ENCODE measurements at places on chromosomes 4 and X.

- no peak for DNase-seq
These were observed at the start of gene CCDC160 for GRCh38 chrX:134236626-134237614. TSS of gene CCDC160 (plus strand) at chrX:134237182. CDS start at chrX:134244801, 7,619 bp downstream.

- DNase-seq = no peak
These were observed 30.2 kb downstream of the DYNLT3 start for GRCh38 chrX:37817176-37817575.

- DNase-seq = no peak
These were observed 319.1 kb downstream of the PCDH19 start for GRCh38 chrX:100090931-100091330.

DNA sequence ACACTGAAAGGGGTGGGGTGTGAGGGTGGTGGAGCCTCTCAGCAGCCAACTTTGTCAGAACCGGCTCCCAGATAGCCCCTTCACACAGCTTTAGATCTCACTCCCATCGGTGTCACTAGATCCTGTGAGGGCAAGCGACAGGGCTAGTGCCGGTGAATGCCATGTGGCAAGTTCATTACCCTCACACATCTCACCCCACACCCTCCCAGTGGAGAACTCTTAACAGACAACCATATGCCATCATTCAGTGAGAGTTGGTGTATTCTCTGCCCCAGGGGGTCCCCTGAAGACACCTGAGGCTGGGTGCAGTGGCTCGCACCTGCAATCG lies 15.3 kb downstream of the SEPTIN6 start:
- no peak for DNase-seq

- no peak for DNase-seq
These were observed 62.2 kb upstream of the TNIP3 start for GRCh38 chr4:121226362-121226761.

GRCh38 chr4:74056858-74057562 lies 18.5 kb upstream of the CXCL3 start:
- no peak for DNase-seq

DNA sequence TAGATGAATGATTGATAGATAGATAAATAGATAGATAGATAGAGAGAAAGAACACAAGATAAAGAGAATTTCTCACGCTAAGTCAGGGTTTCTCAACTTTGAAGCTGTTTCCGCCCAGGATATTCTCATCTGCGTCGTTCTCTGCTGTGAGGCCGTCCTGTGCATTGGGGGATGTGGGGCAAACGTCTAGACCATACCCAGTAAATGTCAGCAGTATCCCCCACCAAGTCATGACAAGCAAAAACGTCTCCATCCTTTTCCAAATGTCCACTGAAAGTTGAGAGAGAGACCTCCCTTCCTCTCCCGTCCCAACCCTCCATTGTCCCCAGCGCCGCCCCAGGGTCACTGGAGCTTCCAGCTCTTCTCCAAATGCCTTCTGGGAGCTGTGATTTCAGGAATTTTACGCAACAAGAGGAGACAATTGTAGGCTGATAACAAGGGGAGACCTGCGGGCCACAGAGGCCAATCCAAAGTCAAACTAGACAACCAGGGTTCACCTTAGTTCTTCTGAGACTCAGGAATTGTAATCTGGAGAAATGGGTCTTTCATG lies 8.9 kb upstream of the CRLF2 start:
- no peak for DNase-seq

GRCh38 chr4:72326692-72327632 lies 242.1 kb downstream of the ADAMTS3 start:
- DNase-seq = no peak

DNA sequence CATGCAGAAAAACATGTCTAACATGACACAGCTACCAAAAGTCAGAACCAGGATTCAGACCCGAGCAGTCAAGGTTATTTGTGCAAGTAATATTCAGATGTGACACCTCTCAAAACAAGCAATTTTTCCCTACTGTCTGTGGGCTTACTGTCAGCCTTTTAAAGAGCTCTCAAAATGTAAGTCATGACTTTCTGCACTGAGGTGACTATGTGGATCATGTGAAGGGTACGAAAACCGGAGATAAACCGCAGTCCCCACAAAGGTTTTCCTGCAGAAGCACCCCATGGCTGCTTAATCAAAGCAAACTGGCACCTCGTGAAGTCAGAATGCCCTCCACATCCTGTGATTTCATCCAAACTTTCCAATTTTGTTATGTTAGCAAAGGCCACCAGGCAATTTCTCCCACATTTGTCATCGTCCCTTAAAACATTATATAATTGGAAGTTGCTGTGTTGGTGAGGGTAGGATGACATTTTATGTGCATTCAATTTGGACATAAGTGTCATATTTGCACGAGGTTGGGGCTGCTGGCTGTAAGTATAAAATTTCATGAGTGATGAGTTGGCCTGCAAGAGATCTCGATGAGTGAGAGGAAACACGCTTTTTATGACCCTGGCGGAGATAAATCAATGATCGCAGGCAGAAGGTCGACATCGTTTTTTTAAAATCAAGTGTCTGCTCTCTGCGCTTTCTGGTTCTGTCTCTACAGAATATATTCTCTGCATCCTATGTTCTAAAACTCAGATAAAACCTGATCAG lies 161.2 kb downstream of the STK32B start:
- DNase-seq = no peak

GRCh38 chr4:136183513-136183912 lies 1348.8 kb downstream of the PCDH18 start:
- DNase-seq = no peak

- DNase-seq = no peak
These were observed 50.6 kb downstream of the QRFPR start for GRCh38 chr4:121330180-121330665.

DNA sequence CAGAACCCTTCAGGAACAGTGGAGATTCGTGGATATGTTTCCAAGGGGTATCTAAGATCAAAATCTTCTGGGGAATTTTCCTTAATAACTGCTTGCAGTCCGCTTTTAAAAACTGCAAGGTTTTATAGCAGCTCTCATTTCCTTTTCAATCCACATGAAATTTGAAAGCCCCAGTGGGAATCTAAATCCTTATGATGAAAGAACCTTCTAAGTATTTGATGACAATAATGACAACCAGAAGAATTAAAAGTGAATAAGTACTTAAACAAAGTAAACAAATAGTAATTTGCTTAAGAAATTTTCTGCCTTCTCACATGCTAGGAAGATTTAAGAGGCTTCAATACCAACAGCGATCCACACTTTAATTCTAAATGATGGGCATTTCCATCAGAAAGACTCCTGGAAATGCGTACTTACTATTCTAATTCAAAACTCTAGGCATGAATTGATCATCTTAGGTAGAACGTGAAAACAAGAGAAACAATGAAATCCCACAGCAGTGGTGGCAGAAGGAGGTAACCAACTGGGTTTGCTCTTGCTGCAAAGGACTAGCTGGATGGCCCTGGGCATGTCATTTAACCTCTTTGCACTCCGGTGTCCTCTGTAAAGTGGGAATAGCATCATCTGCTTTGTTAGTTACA lies 37.6 kb upstream of the S100G start:
- no peak for DNase-seq

- DNase-seq = no peak
These were observed 179.4 kb downstream of the RBM46 start for GRCh38 chr4:154960476-154960875.

GRCh38 chr4:184937745-184938144 lies 80.5 kb upstream of the HELT start:
- no peak for DNase-seq

DNA sequence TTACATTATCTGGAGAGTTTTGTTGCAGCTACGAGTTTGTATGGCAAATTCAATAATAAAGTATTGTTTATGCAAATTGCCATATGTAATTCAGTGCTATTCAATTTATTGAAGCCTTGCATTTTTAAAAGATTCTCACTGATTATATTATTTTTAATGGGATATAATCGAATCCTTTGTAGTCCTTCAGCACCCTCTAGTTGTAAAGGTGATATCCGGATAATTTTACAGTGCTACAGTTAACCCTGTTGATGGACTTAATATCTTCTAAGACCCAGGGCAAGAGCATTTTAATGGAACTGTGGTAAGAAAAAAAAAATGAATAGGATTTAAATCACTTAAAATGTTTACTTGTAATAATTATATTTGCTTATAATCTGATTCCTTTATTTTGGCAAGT lies 48.5 kb upstream of the GRIA2 start:
- DNase-seq = no peak

DNA sequence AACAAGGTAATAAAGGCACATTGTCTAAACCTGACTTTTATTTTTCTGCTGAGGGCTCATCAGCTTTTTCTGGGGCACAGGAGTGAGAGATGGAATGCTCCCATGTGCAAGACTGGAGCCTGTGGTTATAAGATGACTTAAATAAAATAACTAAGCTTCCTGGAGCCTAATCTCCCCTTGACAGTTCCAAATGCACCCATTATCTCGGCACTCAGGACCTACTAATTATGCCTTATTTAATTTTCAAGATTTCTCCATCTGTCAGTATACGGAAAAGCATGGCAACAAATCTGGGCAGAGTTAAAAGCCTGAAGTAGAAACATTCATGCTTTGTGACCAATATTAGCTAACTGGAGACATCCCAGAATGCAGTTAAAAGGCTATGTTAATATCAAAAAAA lies 416.7 kb upstream of the TEX13C start:
- no peak for DNase-seq

GRCh38 chr4:17722356-17722700 lies 59.1 kb downstream of the FAM184B start:
- DNase-seq = no peak

GRCh38 chrX:110055616-110056015 lies 52.7 kb downstream of the TMEM164 start:
- no peak for DNase-seq

- no peak for DNase-seq
These were observed 3.1 kb downstream of the CPE start for GRCh38 chr4:165381821-165382373.

DNA sequence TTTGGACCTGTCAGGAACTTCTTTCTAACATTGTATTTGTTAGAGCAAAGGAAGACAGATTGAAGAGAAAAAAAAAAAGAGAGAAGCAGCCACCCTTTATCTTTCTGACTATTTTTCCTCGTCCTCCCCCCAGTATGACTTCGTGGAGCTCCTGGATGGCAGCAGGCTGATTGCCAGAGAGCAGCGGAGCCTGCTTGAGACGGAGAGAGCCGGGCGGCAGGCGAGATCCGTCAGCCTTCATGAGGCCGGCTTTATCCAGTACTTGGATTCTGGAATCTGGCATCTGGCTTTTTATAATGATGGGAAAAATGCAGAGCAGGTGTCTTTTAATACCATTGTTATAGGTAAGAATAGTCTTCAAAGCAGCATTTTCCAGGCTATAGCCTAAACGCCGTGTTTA lies 237.7 kb downstream of the DCTD start:
- no peak for DNase-seq

DNA sequence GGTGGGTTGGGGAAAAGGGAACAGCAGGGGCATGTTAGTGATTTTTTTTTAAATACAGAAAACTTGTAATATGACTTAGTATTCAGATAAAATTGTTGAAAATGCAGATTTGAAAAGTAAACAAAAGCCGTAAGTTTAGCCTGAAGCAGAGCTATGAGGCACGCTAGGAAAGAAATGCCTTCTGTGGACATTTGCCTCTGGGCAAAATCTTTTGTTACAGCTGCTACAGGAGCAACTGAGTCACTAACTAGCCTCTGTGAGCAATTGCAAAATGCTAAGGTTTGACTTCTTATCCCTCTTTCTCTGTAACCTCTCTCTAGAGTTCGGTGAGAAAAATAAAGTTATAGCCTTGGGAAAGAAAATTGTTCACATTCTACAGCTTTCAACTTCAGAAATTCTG lies 350.0 kb downstream of the SLC7A11 start:
- no peak for DNase-seq

DNA sequence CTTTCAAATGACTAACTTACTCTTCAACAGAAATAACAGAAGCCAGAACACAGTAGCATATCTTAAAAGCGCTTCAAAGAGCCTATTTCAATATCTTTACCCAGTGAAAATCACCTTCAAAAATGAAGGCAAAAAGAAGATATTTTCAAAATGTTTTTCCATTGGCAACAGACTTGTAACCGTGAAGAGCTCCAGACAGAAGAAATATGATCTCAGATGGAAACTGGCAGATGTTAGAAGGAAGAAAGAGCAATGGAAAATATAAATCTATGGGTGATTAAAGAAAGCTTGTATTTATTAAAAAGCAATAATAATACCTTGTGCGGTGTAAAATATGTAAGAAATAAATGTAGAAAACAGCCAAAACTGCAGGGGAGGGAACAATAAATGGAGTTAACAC lies 35.7 kb downstream of the PRKG2 start:
- DNase-seq = no peak

- DNase-seq = no peak
These were observed 83.9 kb downstream of the MAMLD1 start for GRCh38 chrX:150446995-150447394.

Measured in NCI-H2107 (cell line).